ENCODE measurements at places on chromosomes 7 and 10.

- DNase-seq = no peak
Measured at GRCh38 chr7:77308792-77309191, 107.4 kb downstream of the GSAP start.

DNA sequence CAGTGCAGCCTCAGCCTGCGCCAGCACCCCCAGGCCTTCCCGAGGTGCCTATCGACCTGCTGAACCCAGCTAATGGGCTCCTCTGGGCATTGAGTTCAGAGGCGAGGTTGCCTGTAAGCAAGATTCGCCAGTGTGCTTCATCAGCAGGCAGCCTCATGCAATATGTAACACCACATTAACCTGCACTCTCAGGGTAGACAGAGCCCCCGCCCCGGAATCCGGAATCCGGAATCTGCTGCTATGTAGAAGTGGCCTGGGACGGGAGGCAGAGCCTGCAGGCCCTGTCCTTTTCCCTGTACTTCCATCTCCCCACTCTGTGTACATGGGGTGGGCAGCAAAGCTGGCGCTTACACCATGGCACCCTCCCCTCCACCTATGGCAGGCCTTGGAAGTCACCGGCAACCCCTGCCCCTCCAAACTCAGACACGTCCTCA is 83.9 kb upstream of the RET start:
- DNase-seq = no peak

- peak; percentile 46 for DNase-seq
Measured at GRCh38 chr10:104170610-104171254, 48.8 kb downstream of the SFR1 start.

- no peak for DNase-seq
Measured at GRCh38 chr7:39333701-39334100, 232.5 kb upstream of the YAE1 start.

DNA sequence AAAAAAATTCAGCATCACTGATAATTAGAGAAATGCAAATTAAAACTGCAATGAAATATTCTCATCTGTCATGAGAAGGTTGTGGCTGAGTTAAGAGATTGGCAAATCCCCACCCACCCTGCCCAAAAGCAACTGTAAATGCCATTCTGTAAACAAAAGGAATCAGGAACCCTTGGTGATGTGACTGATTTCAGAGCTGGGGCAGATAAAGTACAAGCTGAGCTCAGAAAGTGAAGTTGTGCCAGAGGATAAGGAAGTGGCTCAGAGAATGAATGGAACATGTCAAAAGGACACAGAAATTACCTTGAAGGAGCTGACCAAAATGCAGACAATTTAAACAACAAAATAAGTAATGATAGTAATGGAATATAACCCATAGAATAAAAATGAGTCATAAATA is 32.7 kb upstream of the ARMS2 start:
- no peak for DNase-seq

DNA sequence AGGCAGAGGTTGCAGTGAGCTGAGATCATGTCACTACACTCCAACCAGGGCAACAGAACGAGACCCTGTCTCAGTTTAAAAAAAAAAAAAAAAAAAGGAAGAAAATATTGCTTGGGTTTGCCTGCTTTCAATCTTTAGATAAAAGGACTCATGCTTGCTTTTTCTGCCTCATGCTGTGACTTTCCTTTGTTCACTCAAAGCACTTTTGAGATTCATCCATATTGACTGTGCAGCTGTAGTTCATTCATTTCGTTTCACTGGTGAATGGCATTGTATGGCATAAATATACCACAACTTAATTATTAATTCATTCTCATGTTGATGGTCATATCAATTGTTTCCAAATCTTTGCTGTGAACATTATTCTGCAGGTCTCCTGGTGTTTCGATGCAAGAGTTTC is 97.6 kb upstream of the NFE2L3 start:
- DNase-seq = no peak

All from CD4-positive, alpha-beta T cell treated with Interleukin-10 for 1 hour (primary cell).